ENCODE measurements at places on chromosomes 11 and 22. TPM values are rescaled to one million over a fixed set of nuclear protein-coding genes. Genes with fewer than 3 reads are reported as not detected.

GRCh38 chr11:122977470-122978298 lies 4.0 kb downstream of the BSX start:
- H3K27me3 ChIP-seq = peaks cover 6% of the 10 kb centered on the region
- no peak for DNase-seq
- H3K36me3 ChIP-seq = no peaks in the 10 kb centered on the region
- H3K27ac ChIP-seq = no peak overlapping the region
- H3K4me3 ChIP-seq = no peak overlapping the region
- H3K4me1 ChIP-seq = no peaks in the 10 kb centered on the region

- H3K27ac ChIP-seq = peak overlapping the region; percentile 79
- H3K4me3 ChIP-seq = peak overlapping the region; percentile 79
- H3K4me1 ChIP-seq = no peaks in the 10 kb centered on the region
- no peak for DNase-seq
- H3K36me3 ChIP-seq = no peaks in the 10 kb centered on the region
Measured at GRCh38 chr11:113773092-113773415, 438 bp downstream of the ZW10 start.

- no peaks in the 10 kb centered on the region for H3K27me3 ChIP-seq
- no peak for DNase-seq
- no peak overlapping the region for H3K4me3 ChIP-seq
- no peaks in the 10 kb centered on the region for H3K36me3 ChIP-seq
- peak overlapping the region; percentile 54 for H3K27ac ChIP-seq
Measured at GRCh38 chr22:23225724-23226496, 45.6 kb downstream of the BCR start.

DNA sequence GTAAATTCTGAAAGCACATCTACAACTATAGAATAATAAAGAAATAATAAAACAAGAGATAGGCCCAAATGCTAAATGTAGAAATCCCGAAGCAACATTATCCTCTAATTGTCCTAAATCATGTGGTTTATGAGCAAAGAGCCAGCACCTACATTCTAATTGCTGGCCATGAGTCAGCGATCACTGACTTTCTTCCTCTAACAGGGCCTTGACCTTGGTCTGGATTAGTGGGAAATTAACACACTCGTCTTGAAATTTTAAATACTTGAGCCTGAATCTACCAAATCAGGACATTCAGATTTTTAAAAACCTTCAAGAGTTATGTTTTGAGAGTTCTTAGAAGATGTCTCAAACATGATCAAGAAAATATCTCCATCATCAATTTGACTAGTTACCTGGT lies 727.6 kb downstream of the METTL15 start:
- H3K36me3 ChIP-seq = no peaks in the 10 kb centered on the region
- no peak overlapping the region for H3K4me3 ChIP-seq
- DNase-seq = no peak
- H3K27me3 ChIP-seq = no peaks in the 10 kb centered on the region

Gene MYOD1
- total RNA-seq = not detected

Gene PLEKHB1
- not detected for total RNA-seq

Measured in uterus (tissue), 4 donors.